ENCODE measurements at places on chromosomes 11 and 22. TPM values are rescaled to one million over a fixed set of nuclear protein-coding genes. Genes with fewer than 3 reads are reported as not detected.
A peak's percentile ranks its signal among the peaks of the same experiment; 100 is the strongest.

Gene TCN1
- total RNA-seq, result not detected

- peak within 1 kb of the TSS; percentile 91 for H3K4me3 ChIP-seq
- peak; percentile 10 for DNase-seq
- H3K27me3 ChIP-seq, result no peaks in the 10 kb centered on the region
- no peak within 1 kb of the TSS for H3K27ac ChIP-seq
- no peaks in the 10 kb centered on the region for H3K36me3 ChIP-seq
Measured at GRCh38 chr11:104164028-104164520, at the start of gene PDGFD. Gene PDGFD (minus strand): TSS chr11:104164147.

Gene ZBTB3
- 7.9 TPM for total RNA-seq

DNA sequence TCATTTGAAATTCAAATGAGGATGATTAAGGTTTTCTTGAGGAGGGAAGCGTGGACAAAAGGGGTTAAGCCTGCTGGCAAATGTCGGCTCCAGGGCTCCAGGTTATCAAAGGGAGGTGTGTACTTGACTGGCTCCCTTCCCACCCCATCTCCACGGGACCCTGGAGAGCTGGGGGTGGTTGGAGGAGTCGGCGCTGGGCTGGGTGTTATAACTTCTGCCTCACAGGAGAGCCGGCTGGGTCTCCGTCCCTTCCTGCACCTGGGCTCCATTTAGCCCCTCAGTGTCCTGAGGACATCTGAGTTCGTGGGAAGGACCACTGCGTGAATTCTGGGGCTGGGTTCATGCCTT lies 15.6 kb downstream of the POU2F3 start:
- no peaks in the 10 kb centered on the region for H3K4me1 ChIP-seq
- H3K27ac ChIP-seq, result no peak overlapping the region
- no peak overlapping the region for H3K4me3 ChIP-seq
- H3K27me3 ChIP-seq, result peaks cover 78% of the 10 kb centered on the region
- H3K36me3 ChIP-seq, result no peaks in the 10 kb centered on the region
- no peak for DNase-seq

- no peaks in the 10 kb centered on the region for H3K36me3 ChIP-seq
- peaks cover 27% of the 10 kb centered on the region for H3K27me3 ChIP-seq
- DNase-seq, result no peak
- peaks cover 6% of the 10 kb centered on the region for H3K4me1 ChIP-seq
- no peak overlapping the region for H3K27ac ChIP-seq
Measured at GRCh38 chr22:44542561-44543222, 44.7 kb upstream of the RTL6 start.
